ENCODE measurements at places on chromosomes 1 and 21.

DNA sequence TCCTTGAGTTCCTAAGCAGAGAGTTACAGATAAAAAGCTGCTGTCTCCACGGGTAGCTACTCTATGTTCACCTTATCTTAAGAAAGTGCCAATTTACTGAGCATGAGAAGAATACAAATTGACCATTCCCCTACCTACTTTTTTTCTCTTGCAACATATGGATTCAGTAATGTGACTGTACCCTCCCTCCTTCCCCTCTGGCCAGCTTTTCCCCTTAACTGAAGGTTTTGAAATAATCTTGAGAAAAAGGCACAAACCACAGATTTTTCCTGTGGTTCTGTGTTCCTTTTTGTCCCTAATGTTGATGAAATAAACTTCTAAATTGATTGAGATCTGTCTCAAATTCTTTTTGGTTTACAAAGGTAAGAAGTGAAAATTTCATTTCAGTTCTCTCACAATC lies 2.6 kb upstream of the CD2 start:
- DNase-seq, result no peak

DNA sequence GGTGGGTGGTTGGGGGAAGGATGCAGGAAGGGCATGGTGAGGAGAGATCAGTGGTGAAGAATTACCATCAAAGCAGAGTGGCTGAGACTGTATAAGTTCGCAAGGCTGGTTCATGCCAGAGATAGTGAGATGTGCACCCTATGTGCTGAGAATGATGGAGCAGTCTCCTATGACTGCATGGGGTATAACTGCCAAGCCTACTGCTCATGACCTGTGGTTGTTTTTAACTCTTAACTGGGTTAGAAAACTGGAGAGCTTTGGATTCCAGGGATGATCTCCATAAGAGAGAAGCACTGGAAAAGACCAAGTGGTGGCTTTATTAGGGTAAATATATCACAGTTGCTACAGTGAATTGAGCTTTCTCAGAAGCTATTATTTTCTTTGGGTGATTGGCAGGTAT lies 16.2 kb downstream of the WNT2B start:
- DNase-seq, result no peak

- DNase-seq, result no peak
Observed at GRCh38 chr1:75855010-75855409, 58.3 kb downstream of the MSH4 start.

DNA sequence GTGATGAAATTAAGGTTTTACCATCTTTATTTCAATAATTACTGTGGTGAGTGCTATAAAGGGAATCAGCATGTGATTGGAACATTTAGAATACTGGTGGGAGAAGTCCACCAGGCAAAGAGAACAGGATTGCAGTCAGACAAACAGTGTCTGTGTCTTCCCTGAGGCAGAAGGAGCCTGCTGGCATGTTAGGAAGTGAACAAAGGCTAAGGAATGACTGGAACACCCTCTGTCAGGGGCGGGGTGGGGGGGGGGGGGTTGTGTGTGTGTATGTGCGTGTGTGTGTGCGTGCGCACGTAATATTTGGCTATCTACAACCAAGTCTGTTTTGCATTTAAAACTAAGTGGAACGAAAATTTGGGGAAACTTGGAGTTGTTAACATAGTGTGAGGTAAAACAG lies 30.2 kb downstream of the SRRM1 start:
- no peak for DNase-seq

All from LNCaP clone FGC (cell line).